ACHN (cell line): ENCODE measurements at places on chromosomes 3 and 15.
A peak's percentile ranks its signal among the peaks of the same experiment; 100 is the strongest.

DNA sequence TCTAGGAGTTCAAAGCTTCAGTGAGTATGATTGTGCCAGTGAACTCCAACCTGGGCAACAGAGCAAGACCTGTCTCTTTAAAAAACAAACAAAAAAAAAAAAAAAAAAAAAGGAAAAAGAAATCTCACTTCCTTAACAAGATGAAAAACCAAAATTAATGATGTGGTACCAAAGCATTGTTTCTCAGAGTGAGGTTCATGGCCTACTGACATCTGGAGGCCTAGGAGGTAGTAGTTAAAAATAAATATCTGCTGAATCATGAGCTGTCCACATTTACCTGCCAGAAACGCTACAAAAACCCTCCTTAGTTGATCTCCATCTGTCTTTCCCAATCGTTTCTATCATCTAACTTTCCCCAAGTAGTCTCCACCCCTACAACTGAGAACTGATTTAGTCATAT lies 51.2 kb downstream of the EPHA6 start:
- DNase-seq = no peak

- DNase-seq = no peak
Observed at GRCh38 chr3:64384561-64384960, 159.3 kb upstream of the PRICKLE2 start.

GRCh38 chr3:82676356-82677026 lies 915.0 kb upstream of the GBE1 start:
- DNase-seq = no peak

DNA sequence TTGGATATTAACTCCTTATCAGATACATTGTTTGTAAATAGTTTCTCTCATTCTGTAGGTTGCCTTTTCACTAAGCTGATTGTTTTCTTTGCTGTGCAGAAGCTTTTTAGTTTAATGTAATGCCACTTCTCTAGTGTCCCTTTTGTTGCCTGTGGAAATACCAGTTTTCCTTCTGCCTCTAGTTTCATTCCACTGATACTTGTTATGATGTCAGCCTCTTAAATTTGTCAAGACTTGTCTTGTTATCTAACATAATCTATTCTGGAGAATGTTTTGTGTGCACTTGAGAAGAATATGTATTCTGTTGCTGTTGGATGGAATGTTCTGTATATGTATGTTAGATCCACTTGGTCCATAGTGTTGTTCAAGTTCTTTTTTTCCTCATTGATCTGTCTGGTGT lies 18.0 kb upstream of the CEP152 start:
- DNase-seq = no peak

DNA sequence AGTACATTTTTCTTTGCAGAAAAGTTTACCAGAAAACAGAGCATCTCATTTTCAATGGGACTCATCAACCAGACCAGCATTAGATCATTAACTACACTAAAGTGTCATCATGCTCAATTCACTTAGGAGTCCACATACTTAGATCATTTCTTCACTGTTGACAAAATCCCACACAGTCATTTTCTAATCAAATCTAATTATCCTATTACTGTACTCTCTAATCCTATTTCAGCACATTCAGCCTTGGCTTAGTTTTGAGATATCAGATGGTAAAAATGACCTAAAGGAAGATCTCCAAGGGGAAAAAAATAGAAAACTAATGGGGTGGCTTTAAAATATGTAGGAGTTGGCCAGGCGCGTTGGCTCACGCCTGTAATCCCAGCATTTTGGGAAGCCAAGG lies 5.2 kb upstream of the CTXN2 start:
- DNase-seq = no peak

DNA sequence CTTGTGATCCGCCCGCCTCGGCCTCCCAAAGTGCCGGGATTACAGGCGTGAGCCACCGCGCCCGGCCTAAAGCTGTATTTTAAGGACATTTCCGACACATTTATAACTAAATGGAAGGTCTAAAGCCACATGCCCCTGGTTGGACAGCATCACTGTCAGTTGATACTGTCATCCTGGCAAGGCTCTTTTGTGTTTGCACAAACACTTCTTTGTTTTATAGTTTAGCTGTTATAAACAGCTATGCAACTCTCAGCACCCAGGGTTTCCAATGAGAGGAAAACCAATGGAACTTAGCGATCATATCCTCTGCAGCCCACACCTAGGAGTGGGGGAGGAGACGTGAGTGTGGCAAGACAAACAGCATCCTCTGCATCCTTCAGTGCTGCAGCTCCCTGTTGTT lies 19.7 kb downstream of the NIPA1 start:
- DNase-seq = no peak

- DNase-seq = no peak
Observed at GRCh38 chr15:49212897-49213296, 42.9 kb downstream of the GALK2 start.

DNA sequence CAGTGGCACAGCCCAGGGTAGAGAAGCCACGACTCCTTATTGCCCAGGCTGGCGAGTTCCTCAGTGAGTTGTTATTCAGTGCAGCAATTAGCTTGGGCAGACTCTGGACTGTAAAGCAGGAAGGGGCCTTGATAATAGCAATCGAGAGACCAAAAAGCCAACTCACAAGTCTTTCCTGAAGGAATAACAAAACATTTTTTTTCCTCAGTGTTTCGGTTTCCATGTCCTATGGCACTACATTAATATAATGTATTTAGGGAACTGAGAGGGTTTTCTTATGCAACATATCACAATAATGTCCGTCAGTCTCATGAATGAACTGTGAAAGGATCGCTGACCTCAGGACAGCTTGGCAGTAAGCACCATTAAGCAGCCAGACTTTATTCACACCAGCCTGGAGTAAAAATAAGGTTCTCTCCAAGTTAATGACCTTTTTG lies 248.9 kb upstream of the TBL1XR1 start:
- no peak for DNase-seq

- no peak for DNase-seq
Observed at GRCh38 chr3:46065294-46065705, 38.0 kb upstream of the XCR1 start.

GRCh38 chr3:47016934-47017435 lies 37.5 kb downstream of the NBEAL2 start:
- peak; percentile 54 for DNase-seq

GRCh38 chr3:13853256-13853977 lies 26.5 kb downstream of the WNT7A start:
- DNase-seq = no peak

DNA sequence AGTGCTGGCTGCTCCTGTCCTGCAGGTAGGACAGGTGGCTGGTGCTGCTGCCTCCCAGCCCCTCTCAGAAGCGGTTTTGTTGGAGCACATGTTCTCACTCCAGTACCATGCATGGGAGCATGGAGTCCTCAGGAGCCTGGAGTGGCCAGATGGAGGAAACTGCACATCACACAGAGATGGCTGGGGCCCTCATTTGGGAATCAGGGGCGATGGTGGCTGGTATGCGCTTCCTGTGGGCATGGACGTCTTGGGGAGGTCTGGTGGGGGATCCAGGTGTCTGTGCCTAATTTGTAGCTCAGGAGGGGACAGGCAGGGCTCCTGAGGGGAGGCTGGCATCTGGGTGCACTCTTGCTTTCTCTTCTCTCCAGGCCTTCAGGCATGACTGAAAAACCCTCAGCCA lies 168.2 kb downstream of the KLF13 start:
- DNase-seq = no peak

DNA sequence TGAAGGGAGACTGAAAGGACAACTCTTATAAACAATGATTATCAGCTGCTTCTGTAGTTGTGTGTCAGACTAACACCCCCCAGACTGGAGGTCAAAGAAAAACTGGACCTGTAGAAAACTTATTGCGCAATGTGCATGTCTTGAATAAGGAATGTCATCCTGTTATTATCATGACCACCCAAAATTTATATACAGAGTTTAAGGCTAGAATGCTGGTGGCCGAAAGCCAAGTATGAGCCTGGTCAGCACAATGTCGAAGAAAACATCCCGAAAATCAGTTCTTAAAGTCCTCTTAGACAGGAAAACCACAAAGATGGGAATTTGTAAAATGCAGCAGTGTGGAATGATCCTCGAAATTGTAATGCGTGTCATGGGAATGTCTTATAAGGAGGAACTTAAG lies 29.3 kb downstream of the RFTN1 start:
- peak; percentile 85 for DNase-seq

DNA sequence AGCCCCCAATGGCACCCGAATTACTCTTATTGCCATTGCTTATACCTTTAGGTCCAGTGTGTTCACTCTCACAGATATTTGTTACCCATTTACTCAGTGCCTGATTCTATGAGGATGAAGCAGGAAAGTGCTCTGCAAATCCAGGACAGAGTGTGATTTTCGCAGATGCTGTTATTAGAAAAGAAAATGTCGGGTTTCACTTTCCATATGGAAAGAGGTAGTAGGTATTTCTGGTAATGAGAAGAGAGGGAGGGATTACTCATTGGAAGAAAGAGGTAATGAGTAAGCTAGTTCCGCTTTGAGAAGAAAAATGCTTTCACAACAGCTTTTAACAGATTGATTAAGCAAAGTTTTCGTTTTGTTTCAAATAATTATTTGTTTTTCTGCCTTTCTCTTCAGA lies 336.3 kb upstream of the CFAP20DC start:
- DNase-seq = no peak
